NCI-H187 treated with DMSO at 0.1 percent for 48 hours (cell line): ENCODE measurements at places on chromosomes 12 and 14.

DNA sequence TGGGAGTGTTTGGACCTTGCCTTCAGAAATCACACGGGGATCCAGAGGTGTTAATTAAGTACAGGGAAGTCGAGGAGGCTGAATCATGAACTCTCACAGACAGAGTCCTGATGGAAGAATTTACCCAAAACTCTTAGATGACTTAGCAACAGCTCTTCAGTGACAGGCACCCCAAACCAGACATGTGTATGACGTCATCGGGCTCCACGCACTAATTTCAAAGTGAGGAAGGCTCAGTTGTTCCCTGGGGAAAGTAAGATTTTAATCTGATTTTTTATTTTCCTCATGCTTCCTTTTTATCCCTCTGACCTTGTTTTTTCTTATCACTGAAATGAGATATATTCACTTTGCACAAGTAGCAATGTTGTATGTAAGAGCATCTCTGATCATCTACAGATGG, 1363.5 kb downstream of the AACS start:
- DNase-seq = no peak

DNA sequence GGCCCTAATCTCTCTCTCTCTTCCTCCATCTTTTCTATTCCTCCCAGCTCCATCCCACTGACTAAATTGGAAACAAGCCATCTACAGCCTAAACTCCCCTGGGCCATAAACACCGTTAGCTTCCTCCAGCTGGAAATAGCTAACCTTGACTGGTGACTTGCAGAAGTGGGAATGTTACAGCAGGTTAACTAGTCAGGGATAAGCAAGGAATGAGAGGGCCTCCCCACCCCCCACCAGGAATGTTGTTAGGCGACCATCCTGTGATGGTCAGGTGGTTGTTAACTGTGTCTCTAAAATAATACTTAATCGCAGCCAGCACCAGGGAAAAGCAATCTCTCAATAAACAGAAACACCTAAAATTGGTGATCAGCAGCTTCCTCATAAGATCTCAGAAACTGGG, 40.8 kb downstream of the MIS18BP1 start:
- DNase-seq = no peak

DNA sequence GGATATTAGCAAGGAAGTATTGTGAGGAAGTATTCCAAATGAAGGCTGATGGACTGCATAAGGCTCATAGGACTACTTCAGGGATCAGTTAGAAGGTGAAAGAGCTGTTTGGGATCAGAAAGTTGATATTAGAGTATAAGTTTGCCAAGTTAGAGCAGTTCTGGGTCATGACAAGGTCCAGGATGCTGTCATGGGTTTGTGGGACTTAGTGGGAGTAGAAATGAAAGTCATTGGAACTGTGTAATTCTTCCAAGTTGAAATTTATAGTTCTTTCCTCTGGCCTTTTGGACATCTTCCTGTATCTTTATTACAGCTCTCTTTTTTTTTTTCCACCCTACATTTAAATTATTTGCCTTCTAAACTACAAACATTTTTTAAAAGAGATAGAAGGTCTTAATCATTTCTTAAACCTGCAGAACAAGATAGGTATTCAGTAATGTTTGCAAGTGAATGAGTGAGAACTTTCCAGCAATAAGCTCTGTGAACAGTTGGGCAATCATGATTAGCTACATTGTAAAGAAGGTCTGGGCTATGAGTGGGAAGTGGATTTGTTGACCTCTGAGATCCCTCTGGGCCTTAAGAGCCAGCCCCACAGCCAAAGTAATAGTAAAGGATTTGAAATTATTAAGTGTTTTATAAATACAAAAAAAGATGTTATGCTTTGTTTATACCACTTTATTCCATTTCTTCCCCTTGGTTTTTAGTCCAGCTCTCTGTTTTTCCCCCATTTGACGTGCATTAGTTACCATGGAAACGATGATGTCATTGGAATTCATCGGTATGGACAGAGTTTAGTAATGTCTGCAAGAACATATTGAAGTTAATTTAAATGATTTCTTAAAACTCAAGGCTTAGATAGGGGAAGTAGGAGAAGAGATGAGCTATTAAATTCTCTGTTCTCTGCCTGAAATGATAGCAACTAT, 247.9 kb upstream of the ARHGAP5 start:
- no peak for DNase-seq

DNA sequence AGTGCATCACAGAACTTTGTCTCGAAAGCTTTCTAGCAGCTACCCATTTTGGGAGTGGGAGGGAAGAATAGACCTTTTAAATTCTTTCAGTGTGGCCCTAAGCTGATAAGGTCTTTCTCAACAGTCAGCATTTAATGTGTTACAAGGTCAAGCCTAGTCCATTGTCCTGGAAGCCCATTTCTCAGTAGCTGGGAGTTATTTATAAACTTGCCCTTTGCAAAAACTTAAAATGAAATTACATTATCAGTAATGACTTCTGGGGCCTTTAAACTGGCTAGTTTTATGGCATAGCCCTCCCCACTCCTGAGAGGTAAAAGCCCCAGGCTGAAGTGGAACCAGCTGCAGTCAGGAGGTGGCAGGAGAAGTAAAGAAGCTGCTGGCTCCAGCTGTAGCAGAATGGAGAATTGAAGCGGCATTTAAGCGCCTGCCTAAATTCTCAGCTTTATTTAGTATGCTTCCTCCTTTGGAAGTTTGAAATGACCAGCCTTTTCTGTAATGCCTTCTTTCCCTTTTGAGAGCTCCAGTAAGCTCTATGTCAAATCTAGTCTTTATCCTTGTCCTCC, 12.4 kb downstream of the COPZ1 start:
- peak; percentile 33 for DNase-seq

GRCh38 chr14:92897922-92898565, 24.9 kb upstream of the CHGA start:
- DNase-seq = no peak

DNA sequence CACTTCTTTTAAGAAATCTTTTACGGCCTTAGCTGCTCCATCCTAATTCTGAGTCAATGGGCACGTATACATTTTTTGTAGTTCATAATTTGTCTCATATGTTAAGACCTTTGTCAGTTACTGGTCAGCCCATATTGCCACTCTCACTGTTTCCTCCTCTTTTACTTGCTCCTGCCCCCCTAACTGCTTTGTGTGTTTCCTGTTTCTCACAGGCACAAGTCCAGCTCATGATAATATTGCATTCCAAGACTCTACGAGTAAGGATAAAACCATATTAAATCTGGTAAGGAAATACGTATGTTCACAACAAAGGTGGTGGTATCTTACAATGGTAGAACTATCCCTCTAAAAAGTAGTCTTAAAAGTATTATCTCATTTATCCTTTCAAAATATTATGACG, 111.7 kb downstream of the DNAI7 start:
- DNase-seq = no peak

DNA sequence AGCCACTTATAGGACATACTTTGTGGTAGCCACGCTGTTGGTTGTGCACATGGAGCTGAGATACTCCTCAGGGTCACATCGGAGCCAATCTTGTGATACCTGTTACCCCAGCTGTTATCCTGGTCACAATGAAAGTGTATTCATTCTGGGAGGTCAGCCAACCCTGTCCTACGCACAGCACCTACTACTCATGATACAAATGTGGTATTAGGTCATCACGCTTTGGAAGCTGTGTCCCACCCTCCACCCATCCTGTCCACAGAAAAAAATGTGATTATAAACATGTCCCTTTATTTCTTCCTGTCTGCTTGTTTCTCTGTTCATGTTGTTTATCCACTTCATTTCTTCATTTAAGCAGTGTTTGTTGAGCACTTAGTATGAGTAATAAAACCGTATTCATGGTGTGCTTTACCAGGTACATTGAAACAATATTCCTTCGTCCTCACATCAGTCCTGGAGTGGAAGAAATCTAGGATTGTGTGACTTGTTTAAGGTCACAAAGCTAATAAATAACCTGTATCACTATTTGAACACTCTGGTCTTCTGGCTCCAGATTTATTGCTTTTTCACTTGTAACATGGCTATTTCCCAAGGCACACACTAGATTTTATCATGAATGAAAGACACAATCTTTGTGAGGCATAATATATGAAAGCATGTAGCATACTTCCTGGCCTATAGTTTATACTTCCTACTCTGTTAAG, 73.1 kb downstream of the DERA start:
- no peak for DNase-seq

DNA sequence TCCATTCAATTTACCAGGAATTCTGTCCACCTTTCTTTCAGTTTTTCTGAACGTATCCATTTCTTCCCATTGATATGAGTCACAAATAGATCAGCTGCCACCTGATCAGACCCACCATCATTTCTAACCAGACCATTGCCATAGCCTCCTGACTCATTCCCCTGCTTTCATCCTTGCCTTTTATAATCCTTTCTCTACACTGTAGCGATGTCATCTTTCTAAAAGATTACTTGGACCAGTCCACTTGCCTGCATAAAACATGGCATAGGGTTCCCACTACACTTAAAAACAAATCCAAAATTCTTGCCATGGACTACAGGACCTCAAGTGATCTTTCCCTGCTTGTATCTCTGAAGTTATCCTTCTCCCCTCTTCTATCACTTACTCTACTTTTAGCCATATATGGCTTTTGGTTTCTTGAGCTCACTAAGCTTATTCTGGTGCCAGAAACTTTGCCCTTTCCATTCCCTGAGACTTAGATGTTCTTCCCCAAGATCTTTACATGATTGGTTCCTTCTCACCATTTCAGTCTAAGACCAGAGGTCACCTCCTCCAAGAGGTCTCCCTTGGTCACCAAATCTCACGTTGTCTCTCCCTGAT, 149.5 kb upstream of the KRR1 start:
- DNase-seq = no peak

- no peak for DNase-seq
Observed at GRCh38 chr12:66289485-66289884, 12.8 kb upstream of the HELB start.

DNA sequence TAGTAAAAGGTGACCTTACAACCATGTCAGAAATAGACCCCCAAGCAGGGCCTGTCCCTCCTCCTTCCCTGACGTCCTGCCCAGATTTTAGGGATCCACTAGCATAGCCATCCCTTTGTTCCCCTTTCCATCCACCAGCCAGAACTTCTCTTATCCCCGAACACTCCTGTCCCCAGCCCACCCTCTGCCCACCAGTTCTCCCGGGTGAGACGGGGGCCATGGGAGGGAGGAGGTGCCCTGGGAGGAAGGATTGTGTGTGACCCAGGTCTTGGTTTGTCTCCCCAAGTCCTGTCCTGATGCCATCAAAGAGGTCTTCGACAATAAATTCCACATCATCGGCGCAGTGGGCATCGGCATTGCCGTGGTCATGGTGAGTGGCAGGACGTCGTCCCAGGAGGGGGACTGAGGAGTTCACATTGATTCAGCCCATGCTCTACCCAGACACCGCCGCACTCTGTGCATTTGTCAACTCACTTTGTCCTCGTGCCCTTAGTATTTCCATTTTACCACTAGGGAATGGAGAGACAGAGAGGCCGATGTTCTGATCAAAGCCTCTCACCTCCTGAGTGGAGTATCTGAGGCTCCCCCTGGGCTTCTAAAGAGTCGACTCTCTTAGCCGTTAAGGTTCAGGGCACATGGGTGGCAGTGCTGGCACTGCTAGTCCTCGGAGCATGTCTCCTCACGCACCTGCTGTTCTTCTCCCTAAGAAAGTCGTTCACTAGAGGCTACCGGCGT, 35.9 kb downstream of the CD9 start:
- no peak for DNase-seq

GRCh38 chr14:84477996-84478395, 1051.9 kb upstream of the FLRT2 start:
- DNase-seq = no peak

GRCh38 chr12:38949363-38949762, 44.0 kb upstream of the CPNE8 start:
- DNase-seq = no peak

GRCh38 chr12:32110942-32111341, 4.3 kb downstream of the BICD1 start:
- no peak for DNase-seq

DNA sequence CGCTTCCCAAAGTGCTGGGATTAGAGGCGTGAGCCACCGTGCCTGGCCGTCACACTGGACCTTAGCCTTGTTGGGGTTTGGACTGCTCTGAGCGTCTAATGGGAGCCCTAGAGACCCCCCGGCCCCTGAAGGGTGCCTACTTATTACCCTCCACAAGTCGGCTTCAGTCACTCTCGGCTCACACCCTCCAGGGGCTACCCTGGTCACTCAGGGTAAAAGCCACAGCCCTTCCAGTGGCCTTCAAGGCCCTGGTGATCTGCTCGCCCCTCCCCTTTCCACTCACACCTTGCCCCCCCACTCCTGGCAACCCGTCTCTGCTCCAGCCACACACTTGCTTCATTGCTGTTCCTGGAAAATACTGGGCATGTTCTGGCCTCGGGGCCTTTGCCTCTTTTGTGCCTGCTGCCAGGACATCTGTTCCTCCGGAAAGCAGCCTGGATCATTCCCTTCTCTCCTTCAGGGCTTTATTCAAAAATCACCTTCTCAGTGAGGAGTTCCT, 3.6 kb upstream of the MORN3 start:
- DNase-seq = no peak

- no peak for DNase-seq
Observed at GRCh38 chr12:79424109-79424721, 266.5 kb downstream of the PAWR start.

GRCh38 chr12:22658214-22658613, 33.2 kb downstream of the ETNK1 start:
- DNase-seq = no peak

GRCh38 chr12:122942637-122943036, 23.6 kb downstream of the ABCB9 start:
- DNase-seq = no peak

- no peak for DNase-seq
Observed at GRCh38 chr12:54082397-54082892, 28.8 kb downstream of the HOXC4 start.

DNA sequence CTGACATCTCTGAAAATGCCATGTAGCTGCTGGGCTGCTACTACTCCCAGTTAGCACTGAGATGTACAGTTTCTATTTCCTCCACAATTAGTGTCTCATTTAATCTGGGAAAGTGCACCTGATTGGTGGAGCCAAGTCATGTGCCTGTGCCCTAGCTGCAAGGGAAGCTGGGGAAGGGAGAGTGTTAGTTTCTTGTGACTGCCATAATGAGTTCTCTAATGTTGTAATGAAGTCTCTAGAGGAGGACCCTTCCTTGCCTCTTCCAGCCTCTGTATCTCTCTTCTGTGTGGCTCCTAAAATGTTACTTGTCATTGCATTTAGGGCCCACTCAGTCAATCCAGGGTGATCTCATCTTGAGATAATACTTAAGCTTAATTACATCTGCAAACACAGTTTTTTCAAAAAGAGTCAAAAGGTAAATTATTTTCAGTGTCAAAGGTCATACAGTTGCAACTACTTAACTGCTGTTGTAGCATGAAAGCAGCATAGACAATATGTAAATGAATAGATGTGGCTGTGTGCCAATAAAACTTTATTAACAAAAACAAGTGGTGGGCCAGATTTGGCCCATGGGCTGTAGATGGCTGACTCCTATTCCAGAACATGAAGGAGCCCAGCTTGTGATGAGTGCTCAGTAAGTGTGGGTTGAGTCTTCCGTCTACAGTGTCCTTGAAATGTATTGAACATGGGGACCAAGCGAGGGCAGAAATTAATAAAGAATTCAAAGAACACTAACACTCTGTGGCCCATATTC, 137.2 kb upstream of the MAP1LC3B2 start:
- no peak for DNase-seq
